ENCODE measurements at places on chromosomes 11 and 22.

- DNase-seq: no peak
Measured at GRCh38 chr11:105610871-105611571, 1.1 kb downstream of the GRIA4 start.

DNA sequence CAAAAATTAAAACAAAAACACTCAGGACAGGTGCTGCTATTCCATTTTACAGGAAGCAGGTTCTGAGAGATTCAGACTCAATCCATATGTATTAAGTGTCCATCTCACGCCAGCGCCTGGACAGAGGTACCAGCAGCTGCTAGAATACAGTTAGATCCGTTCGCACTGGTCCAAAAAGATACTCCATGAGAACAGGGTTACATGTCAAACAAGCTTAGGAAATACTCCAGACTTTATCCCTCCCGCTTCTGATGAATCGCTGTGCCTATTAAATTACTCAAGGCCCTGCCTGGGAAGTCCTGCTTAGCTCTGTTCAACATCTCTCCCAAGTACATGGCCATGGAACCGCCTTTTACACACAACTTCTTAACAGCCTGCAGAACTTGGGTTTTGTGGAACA, 50.2 kb upstream of the SLC35C1 start:
- DNase-seq: peak; percentile 93

DNA sequence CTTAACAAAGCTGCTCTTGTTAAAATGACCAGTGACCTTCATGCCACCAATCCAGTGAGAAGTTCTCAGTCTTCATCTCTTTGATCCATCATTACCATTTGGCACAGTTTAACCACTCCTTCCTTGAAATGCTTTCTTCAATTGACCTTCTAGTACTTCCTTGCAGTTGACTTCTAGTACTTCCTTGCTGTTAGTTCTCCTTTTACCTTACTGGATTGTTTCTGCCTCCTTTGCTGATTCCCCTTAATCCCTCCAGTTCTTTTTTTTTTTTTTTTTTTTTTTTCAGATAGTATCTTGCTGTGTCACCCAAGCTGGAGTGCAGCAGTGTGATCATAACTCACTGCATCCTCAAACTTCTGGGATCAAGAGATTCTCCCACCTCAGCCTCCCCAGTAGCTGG, 66.0 kb upstream of the HORMAD2 start:
- no peak for DNase-seq

GRCh38 chr11:64192434-64192833, 6.5 kb downstream of the STIP1 start:
- DNase-seq: no peak

GRCh38 chr22:45579306-45579705, 76.6 kb downstream of the FBLN1 start:
- DNase-seq: no peak

DNA sequence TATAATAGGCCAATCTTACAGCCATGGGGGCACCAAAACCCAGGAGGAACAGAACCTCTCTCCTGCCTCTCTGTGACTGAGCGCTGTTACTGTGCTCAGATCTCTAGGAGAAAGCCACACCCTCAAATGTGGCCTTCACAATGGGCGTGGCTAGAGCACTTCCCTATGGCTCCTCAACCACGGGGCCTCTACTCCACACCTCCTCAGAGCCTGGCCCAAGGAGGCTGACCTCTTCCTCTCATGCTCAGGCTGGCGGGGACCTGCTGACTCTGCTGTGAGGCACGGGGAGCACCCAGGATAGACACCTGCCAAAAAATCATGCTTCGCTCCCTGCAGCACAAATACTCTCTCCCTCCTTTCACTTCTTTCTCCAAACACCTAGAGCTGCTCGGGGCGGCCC, 41.0 kb downstream of the C11orf58 start:
- no peak for DNase-seq

DNA sequence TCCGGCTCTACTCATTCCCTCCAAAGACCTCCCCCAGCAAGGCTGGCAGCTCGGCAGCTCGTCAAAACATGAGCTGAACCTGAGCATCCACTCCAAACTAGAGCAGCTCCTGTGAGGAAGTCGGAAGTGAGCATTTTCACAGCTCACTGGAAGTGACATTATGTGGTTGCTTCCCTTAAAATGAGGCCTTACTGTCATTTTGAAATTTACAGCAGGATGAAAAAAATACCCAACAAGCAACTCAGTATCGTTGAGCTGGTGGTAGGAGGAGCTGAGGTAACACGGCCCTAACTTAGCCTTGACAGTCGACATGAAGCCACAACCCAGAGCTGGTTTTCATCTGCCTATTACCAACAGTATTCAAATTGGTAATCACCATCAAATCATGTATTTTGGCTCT, 38.0 kb upstream of the ARFGAP3 start:
- DNase-seq: peak; percentile 54

GRCh38 chr11:69822676-69823494, 3.7 kb upstream of the FGF3 start:
- no peak for DNase-seq

GRCh38 chr22:41579297-41579996, 10.2 kb downstream of the PMM1 start:
- no peak for DNase-seq

DNA sequence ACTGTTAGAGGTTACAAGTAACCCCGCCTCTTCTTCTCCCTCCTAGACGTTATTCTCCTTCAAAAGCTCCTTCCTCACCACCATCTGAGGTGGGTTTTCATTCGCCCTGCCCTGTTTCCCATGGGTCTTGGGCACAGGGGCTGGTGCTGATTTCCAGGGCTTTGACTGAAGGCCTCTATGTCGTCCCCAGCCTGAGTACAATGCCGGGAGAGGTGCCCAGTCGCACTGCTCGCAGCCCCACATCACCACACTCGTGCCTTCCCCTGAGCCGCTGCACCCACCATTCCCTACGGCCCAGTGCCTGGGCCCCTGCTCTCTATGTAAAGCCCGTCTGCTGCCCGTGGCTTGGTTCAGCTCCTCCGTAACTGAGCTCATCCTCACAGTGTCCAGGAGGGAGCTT, 169.8 kb downstream of the DSCAML1 start:
- DNase-seq: no peak

DNA sequence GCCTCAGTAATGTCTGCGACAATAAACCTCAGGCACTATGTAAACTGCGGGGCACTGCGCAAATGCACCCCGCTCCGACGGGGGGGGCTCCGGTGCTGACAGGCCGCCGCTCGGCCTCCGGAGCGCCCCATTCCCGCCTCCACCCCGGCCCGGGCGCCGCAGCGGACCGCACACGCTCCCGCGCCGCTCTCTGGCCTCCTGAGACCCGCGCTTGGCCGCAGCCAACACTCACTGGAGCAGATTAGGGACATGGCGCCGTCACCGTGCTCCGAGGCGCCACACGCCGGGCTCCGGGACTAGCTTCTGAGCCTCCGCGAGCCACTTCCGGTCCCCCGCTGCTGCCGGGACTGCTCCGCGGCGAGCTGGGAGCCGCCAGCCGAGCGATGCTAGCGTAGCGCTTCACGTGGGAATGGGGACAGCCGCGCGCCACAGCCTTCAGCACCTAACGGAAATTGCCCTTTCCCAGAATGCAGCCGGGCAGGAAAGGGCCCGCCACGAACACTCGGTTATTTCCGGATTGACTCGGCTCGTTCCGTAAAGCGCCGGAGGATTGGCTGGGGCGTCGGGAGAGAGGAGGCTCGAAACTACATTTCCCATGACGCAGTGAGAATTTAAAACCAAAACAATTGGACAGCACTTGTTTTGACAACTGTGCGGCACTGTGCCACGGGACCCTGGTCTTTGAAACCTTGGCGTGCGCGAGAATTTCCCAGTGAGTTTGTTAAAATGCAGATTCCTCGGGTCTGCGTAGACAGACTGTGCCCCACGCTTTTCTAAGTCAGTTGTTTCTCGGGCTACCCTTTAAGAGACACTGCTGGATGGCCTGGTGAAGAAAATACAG, at the start of gene PRPF19:
Gene PRPF19 (minus strand): TSS at position 454 of the 841 bp plus-strand sequence. CDS start 203 bp downstream, at position 251.
- peak; percentile 90 for DNase-seq

DNA sequence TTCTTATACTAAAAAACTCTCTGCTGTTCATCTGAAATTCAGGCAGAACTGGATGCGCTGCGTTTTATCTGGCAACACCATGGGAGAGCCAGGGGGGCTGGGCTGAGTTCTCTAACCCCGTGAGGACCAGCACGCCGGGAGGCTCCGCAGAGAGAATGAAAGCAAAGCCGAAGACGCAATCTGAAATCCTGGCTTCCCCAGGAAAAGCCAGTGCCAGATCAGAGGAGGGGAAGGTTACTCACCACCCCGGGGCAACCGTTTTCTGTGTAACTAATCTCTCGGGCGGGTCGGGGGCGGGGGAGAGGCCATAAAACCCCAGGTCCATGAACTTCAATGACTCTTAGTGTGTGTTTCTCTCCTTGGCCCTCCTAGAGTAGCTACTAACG, 99.4 kb downstream of the SHANK2 start:
- DNase-seq: peak; percentile 46

DNA sequence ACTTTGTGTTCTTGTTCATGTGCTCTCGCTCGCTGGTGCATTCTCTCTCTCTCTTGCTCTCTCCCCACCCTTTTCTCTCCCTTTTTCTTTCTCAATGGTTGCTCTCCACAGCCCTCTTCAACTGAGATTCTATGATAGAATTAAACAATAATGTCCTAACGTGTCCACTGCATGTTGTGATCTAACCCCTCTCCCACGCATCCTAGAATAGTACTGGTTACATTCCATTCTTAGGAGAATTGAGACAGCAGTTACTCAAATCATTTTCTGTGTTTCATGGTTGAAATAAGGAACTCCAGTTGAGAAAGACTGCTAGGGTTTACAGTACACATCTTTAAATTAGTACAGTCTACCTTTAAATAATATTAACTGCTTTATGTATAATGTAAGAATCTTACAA, 318.1 kb upstream of the PITPNB start:
- DNase-seq: peak; percentile 86

Measured in amniotic epithelial cell (primary cell).